CD4-positive, CD25-positive, alpha-beta regulatory T cell (primary cell): ENCODE measurements at places on chromosomes 13 and 19. TPM values are rescaled to one million over a fixed set of nuclear protein-coding genes. Genes with fewer than 3 reads are reported as not detected.

The SLITRK6 gene
- not detected for total RNA-seq

The WDR87 gene
- total RNA-seq = not detected

The CEACAM20 gene
- total RNA-seq = not detected

The C19orf53 gene
- 61.2 TPM for total RNA-seq

The TRPC4 gene
- total RNA-seq = not detected

GRCh38 chr13:64505336-64505910, 2724.7 kb downstream of the PCDH9 start:
- no peaks in the 10 kb centered on the region for H3K4me1 ChIP-seq
- no peaks in the 10 kb centered on the region for H3K36me3 ChIP-seq
- DNase-seq = no peak
- H3K27ac ChIP-seq = no peak overlapping the region
- H3K4me3 ChIP-seq = no peak overlapping the region

GRCh38 chr19:16851031-16851712, 22.0 kb downstream of the SIN3B start:
- H3K4me1 ChIP-seq = no peaks in the 10 kb centered on the region
- H3K4me3 ChIP-seq = no peak overlapping the region
- no peak overlapping the region for H3K27ac ChIP-seq

DNA sequence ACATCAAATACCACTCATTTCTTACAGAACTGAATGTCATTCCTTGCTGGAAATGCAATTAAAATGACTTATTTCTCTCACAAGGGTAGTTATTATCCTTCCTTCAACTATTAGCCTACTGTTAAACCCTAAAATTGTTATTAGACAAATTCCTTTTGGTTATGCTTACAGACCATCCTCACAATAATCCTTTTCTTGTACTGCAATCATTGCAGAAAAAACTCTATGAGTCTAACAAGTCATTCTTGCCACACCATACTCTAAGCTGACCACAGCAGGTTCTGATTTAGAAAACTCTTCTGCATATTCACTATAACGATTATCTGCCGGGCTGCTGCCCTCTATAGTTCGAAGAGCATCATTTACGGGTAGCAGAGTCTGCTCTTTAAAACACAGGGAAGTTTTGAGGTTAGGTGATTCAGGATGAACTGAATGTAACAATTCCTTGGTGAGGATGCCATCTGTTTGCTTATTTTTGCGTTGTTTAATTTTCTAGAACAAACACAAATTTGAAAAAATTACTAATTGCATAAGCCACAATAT, 38.2 kb downstream of the MTMR6 start:
- DNase-seq = no peak
- H3K27ac ChIP-seq = no peak overlapping the region
- no peaks in the 10 kb centered on the region for H3K4me1 ChIP-seq
- H3K36me3 ChIP-seq = peaks cover 61% of the 10 kb centered on the region
- no peaks in the 10 kb centered on the region for H3K27me3 ChIP-seq

GRCh38 chr13:20997301-20998161, 63.9 kb downstream of the LATS2 start:
- no peak overlapping the region for H3K27ac ChIP-seq
- no peaks in the 10 kb centered on the region for H3K4me1 ChIP-seq
- H3K36me3 ChIP-seq = no peaks in the 10 kb centered on the region
- H3K27me3 ChIP-seq = no peaks in the 10 kb centered on the region
- H3K4me3 ChIP-seq = no peak overlapping the region

DNA sequence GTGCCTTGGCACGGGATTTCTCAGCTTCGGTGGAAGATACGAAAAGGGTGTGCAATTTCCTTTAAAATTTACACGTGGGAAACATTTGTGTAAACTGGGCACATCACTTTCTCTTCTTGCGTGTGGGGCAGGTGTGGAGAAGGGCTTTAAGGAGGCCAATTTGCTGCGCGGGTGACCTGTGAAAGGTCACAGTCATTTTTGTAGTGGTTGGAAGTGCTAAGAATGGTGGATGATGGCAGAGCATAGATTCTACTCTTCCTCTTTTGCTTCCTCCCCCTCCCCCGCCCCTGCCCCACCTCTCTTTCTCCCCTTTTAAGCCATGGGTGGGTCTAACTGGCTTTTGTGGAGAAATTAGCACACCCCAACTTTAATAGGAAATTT, 7.2 kb downstream of the SLITRK5 start:
- H3K4me1 ChIP-seq = no peaks in the 10 kb centered on the region
- no peak overlapping the region for H3K4me3 ChIP-seq
- H3K27me3 ChIP-seq = peaks cover 10% of the 10 kb centered on the region
- no peak for DNase-seq
- no peaks in the 10 kb centered on the region for H3K36me3 ChIP-seq

DNA sequence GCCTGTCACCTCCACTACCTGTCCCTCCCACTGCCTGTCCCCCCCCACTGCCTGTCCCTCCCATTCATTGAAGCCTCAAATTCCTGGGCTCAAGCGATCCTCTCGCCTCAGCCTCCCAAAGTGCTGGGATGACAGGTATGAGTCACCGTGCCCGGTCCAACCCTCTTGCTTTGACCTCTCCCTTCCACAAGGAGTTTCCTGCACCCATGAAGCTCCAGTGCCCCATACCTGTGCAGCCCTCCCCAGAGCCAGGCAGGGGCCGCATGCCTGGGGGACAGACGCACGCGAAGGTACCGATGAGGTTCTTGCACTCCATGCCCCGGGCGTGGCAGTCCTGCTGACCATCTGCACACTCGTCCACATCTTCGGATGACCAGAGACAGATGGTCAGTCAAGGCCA, 34.3 kb downstream of the CCL25 start:
- H3K27me3 ChIP-seq = no peaks in the 10 kb centered on the region
- no peak overlapping the region for H3K27ac ChIP-seq
- DNase-seq = no peak
- no peak overlapping the region for H3K4me3 ChIP-seq
- no peaks in the 10 kb centered on the region for H3K4me1 ChIP-seq

DNA sequence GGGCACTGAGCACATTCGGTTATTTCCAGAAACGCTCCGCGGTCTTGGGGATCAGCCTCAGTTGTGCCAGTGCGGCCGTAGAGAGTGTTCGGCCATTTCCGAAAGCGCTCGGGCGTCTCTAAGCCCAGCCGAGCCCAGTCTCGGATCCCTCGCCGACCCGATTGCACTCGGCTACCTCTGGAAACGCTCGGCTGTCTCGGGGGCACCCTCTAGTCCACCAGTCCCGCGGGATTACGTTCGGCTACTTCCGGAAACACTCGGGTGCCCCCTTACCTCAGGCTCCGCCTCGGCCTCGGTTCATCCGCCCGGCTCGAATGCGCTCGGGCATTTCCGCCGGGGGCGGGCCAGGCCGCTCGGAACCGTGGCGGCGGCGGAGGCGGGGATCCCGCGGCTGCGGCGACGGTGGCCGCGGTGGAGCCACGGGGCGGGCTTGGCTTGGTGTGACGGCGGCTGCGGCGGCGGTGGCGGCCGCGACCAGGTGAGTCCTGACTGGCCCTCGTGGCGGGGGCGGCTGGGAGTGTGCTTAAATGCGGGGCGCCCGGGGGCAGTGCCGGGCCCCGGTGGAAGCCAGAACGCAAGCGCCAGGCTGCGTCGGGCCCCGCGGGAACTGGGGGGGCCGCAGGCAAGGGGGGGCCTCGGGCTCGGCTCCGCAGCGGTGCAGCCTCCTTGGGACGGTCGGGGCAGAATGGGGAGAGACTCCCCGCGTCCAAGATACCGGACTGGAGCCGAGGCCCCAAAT, at the start of gene PIK3R2:
PIK3R2 (plus strand) TSS at position 347 of the 739 bp plus-strand sequence. CDS start 2,717 bp downstream, outside the sequence.
- peaks cover 22% of the 10 kb centered on the region for H3K4me1 ChIP-seq
- H3K4me3 ChIP-seq = peak within 1 kb of the TSS; percentile 71
- no peaks in the 10 kb centered on the region for H3K27me3 ChIP-seq
- no peaks in the 10 kb centered on the region for H3K36me3 ChIP-seq
- H3K27ac ChIP-seq = peak within 1 kb of the TSS; percentile 84
- DNase-seq = peak; percentile 100

DNA sequence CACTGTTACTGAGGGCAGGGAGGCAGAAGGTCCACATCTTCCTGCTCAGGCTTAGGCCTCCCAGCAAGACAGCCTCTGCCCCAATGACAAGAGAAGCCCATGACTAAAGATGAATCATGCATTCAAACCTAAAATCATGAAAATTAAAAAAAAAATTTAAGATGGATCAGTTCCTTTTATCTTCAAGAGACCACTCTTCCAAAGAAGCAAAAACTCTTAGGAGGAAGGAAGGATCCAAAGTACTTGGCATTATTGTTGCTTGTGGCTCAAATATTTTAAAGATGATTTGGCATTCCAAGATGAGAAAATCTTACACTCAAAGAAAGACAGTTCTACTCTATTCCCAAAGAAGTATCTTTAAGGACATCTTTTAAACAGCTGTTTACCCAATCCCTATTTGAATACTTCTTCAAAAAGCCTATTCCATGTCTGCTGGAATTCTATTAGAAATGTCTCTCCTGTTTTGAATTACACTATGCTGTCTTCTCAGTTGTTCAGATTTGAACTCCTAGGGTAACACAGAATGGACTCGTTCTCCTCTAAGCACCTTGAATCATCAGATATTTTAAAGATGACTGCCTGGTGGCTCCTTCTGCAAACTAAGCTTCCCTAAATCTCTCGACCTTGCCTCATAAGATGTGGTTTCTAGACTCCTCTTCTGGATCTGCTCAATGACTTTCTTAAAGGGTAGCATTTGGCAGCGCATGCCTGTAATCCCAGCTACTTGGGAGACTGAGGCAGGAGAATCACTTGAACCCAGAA, 7.0 kb downstream of the SERP2 start:
- H3K27me3 ChIP-seq = no peaks in the 10 kb centered on the region
- DNase-seq = no peak
- H3K27ac ChIP-seq = no peak overlapping the region
- H3K4me1 ChIP-seq = no peaks in the 10 kb centered on the region

DNA sequence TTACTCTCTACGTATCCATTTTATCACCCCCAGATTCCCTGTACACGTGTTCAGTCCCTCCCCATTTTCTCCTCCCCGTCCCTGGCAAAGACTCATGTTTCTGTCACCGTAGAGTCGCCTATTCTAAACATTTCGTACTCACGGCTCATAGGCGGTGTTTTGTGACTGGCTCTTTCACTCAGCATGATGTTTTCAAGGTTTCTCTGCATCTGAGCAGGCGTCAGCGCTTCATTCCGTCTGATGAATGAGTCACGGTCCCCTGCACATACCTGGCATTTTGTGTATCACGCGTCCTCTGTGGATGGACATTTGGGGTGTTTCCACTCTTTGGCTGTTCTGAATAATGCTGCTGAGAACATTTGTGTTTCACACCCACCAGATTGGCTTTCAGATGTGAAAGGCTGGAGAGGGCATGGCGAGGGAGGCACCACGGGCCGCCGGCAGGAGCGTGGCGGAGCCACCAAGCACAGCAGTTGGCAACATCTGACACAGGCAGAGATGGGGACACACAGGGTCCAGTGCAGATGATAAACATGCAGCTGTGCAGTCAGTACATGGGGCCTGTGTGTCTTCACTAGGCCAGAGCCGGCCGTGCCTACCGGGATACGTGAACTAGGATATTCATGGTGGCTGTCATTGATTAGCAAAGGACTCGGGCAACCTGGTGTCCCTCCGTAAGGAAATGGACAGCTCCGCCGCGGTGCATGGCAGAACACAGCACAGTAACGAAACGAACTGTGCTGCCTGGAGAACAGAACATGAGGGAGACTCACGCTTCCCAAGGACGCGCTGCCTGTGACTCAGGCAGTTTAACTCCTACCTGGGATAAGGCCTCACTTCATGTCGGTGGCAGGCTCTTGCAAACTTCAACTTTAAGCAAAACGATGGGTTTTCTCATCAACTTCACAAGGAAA, 117.2 kb downstream of the ATP11A start:
- H3K27ac ChIP-seq = no peak overlapping the region
- no peak overlapping the region for H3K4me3 ChIP-seq
- H3K27me3 ChIP-seq = no peaks in the 10 kb centered on the region
- DNase-seq = no peak

GRCh38 chr19:34475026-34475974, 6.3 kb upstream of the WTIP start:
- no peak overlapping the region for H3K4me3 ChIP-seq
- H3K27me3 ChIP-seq = peaks cover 2% of the 10 kb centered on the region
- H3K4me1 ChIP-seq = no peaks in the 10 kb centered on the region
- no peak for DNase-seq
- no peak overlapping the region for H3K27ac ChIP-seq
- peaks cover 26% of the 10 kb centered on the region for H3K36me3 ChIP-seq

- peak overlapping the region; percentile 88 for H3K27ac ChIP-seq
- DNase-seq = peak; percentile 93
- no peaks in the 10 kb centered on the region for H3K27me3 ChIP-seq
Observed at GRCh38 chr19:45091031-45091923, 1.7 kb upstream of the PPP1R37 start.

DNA sequence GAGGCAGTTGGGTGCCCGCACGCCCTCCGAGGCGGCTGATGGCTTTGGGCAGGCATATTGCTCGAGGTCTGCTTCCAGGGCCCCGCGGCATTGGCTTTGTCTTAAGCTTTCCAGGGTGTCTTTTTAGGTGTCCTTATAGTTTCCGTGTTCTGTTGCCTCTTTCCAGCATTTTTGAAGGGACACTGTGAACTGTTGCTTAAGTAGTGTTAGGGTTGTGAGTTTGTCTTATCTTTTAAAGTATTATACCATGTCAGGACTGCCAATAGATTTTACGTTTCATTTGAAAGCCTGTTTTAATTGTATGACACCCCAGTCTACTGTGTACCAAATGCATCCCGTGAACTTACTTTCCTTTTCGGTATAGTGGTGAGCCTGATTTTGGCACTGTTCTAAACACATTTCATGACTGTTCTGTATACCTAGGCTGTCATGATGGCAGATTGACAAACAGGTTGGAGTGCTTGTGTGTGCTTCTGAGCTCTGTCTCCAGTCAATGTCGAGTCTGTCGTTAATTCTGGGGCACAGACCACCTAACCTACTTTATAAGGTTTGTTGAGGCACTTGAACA, 656 bp downstream of the PCCA start:
- no peaks in the 10 kb centered on the region for H3K27me3 ChIP-seq
- peaks cover 21% of the 10 kb centered on the region for H3K4me1 ChIP-seq
- DNase-seq = peak; percentile 70
- no peaks in the 10 kb centered on the region for H3K36me3 ChIP-seq

DNA sequence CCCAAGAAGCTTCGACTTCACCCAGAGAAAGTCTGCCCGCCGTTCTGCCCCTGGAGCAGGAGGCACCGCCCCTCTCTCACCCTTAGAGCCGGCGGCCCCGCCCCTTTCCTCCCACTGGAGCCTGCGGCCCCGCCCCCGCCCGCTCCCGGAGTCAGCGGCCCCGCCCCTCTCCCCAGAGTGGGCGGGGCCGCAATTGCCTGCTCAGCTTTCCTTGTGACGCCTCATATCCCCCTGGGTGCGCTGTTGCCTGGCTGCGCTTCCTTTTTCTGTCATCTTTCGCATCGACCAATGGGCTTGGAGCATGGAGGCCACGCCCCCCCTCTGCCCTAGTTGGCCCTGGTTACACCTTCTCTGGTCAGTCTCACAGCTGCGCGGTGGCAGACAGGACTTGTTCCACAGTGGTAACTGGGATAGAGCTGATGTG, 38.2 kb upstream of the ZNF492 start:
- no peak for DNase-seq
- no peaks in the 10 kb centered on the region for H3K4me1 ChIP-seq
- H3K36me3 ChIP-seq = no peaks in the 10 kb centered on the region
- no peak overlapping the region for H3K4me3 ChIP-seq
